ENCODE measurements at places on chromosomes 13 and 19.

GRCh38 chr19:53894707-53895106, 12.7 kb downstream of the PRKCG start:
- no peak for DNase-seq

GRCh38 chr13:51912511-51913225, 50.9 kb downstream of the CCDC70 start:
- no peak for DNase-seq

- no peak for DNase-seq
These were observed 2.0 kb downstream of the KLK7 start for GRCh38 chr19:50981587-50982146.

- no peak for DNase-seq
These were observed 3.5 kb upstream of the C19orf85 start for GRCh38 chr19:55468054-55468393.

DNA sequence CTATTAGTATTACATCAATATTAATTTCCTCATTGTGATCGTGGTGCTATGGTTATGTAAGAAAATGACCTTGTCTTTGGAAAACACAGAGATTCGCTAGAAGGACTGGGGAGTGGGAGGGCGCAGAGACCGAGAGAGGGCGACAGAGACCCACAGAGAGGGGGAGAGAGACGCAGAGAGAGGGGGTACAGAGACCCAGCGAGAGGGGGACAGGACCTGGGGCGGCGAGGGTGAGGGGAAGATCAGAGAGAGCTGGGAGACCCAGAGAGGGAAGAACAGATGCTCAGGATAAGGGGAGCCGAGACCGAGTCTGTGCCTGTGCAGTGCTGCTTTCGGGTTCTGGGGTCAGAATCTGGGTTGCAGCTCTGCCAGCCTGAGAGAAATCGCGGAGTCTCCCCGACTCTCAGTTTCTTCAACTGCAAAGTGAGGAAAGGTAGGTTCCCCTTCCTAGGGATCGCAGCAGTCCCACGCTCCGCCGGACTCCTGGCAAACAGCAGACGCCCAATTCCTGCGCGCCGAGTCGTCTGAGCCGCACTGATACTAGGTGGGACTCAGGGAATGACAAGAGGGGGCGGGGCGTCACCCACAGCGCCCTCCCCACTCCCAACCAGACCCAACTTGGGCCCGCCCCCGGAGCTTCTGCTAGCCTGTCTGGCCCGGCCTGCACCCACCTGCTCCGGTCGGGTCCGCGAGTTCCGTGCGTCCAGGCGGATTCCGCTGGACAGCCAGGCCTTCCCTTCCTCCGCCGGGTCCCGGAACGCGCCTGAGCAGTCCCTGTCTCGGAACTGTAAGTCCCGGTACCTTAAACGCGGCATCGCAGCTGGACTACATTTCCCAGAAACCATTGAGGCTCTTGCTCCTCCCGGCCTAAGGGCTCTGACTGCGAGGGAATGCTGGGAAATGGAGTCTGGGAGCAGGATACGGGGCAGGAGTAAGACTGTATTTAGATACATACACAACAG, 15.3 kb downstream of the IZUMO2 start:
- peak; percentile 56 for DNase-seq

GRCh38 chr19:38691938-38692457, 44.5 kb downstream of the ACTN4 start:
- no peak for DNase-seq

GRCh38 chr19:30235946-30236345, 136.2 kb upstream of the ZNF536 start:
- DNase-seq: no peak

DNA sequence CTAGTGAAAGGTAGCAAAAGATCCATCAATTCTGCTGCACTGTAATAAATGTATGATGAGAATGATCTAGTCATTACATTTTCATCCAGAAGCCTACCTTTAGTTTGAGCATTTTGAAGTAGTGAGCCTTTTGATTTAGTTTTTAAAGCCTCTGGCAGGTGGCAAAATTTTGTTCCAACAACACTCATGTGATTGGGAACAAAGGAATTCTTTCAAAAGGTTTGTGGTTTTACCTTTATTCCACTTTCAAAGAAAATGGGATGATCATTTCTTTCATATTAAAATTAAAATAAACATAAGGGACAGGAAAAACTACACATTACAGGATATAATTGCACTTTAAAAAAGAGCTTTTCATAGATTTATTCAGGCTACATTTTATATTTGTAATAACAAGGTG, 260.2 kb downstream of the DACH1 start:
- DNase-seq: no peak

GRCh38 chr13:110560601-110561343, 750 bp downstream of the RAB20 start:
- no peak for DNase-seq

DNA sequence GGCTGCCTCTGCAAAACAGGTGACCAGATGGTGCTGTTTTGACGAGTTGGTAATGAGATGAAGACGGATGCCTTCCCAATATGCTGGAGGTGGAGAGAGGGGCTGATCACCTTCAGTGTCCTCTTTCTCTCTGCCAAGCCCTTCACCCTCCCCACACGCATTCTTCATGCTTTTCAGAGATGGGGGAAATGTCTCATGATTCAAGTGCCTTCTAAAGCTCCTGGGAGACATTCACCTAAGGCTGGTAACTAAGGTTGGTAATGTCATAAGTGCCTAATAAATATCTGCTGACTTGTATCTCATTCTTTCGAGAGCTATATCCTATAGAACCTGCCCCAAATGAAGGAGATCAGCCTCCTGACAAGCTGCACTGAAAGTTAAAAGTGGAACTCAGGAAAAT, 86.2 kb upstream of the MBNL2 start:
- DNase-seq: no peak

- DNase-seq: peak; percentile 96
These were observed 220.9 kb downstream of the FOXO1 start for GRCh38 chr13:40445557-40445990.

DNA sequence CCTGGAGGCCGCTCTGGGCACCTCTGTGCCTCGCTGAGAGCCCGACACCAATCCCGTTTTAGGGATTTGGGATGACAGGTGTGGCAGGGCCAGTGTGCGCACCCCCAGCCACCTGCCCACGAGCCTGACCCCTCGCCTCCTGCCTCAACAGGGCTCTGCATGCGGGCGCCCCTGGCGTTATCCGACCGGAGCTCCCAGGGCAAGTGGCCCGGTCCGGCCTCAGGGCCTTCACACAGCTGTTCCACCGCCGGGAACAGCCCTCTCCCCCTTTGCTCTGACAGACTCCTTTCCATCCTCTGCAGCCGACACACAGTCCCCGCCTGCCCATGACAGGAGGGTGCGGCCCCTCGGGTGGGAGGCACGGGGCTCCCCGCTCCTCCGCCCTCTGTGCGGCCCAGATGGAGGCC, 7.1 kb upstream of the WDR18 start:
- DNase-seq: no peak

DNA sequence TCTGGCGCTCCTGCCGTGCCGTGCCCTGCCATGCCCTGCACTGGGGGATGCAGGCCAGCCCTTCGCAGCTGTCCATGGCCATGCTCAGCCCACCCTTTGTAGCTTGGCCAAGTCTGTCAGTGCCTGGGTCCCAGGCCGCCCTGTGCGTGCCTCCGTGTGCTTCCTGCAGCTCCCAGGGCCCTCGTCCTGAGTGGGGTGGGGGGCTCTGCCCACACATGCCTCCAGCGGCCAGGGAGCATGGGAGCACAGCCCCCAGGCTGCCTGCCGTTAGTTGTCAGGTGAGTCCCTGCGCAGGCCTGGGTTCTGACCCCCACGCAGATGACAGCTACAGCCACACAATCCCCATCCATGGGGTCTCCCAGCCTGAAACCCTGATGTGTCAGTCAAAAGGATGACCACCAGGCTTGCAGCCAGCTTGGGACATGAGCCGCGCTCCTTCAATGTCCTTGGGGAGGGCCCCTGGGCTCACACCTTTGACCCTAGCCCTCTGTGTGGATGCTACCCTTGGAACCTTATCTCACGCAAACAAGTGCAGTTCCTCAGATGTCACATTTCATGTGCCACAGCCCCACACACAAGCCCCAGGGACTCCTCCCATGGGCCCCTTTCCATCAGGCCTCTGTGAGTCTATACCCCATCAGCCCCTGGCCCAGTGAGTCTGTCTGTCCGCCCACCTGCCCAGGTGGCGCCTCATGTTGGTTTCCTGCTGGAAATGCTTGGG, 24.5 kb downstream of the TMED1 start:
- no peak for DNase-seq

DNA sequence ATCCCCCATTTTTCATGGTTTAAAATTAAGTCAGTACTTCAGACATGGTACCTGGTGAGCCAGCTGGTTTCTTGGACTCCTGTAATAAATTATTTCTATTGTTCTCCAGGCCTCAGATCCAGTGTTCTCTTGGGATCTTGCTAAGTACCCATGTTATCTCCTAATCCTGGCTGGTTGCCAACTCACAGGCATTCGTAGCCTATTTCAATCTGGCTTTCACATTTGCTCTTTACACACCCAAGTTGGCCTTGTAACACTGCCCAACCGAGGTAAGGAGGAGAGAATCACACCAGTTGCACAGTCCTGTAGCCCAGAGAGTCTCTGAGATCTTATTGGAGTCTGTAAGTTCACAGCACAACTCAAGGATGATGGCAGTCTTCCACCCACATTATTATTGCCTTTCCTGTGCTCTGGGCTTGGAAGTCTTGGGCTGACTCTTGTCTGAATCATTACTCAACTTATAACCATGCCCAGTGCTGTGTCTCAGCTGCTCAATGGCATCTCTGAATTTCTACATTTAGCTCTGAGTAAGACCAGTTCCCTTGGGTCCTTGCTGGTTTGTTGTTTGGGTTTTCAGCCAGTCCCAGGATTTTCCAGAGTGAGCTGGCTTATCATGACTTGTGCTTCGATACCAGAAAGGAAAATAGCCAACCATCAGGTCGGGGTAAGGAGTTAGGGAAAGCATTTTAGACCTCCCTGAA, 76.6 kb upstream of the KLF12 start:
- DNase-seq: no peak

GRCh38 chr19:33393286-33394005, 19.9 kb downstream of the CEBPG start:
- no peak for DNase-seq

GRCh38 chr13:95862408-95862807, 185.5 kb downstream of the DNAJC3 start:
- no peak for DNase-seq

DNA sequence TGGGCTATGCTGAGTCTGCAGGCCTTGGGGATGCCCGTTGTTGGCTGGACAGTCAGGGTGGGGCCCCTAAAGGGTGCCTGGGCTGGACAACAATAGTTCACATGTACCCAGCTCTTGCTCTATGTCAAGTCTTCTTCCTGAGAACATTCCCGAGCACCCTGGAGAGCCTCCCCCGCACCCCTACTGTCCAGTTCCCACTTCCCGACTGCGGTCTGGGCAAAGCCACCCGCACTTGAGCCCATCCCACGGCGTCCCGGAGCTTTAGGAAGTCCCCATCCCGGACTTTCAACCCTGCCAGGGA, 1.1 kb upstream of the MPND start:
- no peak for DNase-seq

- no peak for DNase-seq
These were observed 245.2 kb downstream of the DLEU7 start for GRCh38 chr13:50598338-50598737.

DNA sequence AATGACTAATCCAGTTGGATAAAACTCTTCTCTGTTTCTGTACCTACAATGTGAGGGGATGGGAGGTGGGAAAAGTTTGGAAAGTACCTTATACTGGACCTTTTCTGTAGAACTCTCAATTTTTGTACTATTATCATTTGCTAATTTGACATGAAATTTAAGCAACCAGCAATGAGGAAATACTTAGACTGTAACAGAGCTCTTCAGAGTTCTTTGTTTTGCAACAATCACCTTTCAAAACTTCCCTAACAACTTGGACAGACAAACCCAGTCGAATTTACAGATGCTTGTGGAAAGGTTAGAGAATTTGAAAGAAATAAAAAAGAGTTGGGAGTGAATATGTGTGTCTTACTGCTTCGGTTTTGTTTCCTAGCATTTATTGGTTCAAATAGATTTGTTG, 16.8 kb downstream of the KBTBD7 start:
- DNase-seq: no peak

DNA sequence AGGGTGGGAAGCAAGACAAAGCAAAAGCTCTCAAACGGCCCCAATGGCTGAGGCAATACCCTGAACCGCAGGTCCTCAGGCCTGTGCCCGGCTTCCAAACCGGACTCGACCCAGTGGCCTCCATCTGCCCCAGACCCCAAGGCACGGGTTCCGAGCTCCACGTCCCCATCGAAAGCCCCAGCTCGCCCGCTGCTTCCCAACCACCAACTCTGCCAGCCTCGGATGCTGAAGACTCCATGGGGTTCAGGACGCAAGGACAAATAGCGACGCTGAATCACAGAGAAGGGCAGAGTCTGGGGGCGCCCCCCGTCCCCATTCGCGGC, 559 bp downstream of the POLR2E start:
- no peak for DNase-seq

- no peak for DNase-seq
These were observed 9.5 kb upstream of the AMER2 start for GRCh38 chr13:25181597-25181996.

DNA sequence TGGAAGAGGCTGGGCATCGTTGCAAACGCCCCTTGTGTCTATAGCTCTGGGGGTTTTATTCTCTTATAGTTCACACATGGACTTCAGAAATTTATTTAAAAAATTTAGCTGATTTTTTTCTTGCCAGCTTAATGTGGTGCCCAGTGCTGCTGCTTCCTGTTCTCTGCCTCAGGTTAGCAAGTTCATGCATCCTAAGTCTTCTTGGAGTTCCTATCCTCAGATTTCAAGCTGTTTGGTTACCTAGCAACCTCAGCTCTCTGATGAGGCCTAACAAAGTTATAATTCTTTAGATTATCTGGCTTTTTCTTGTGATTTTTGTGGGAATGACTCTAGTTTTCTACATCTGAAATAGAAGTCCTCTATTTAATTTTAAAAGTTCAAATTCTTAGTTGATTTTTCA, 250.9 kb downstream of the MAB21L1 start:
- no peak for DNase-seq

- no peak for DNase-seq
These were observed 11.8 kb downstream of the LINGO3 start for GRCh38 chr19:2296141-2296540.

GRCh38 chr13:34172048-34172447, 354.1 kb downstream of the RFC3 start:
- no peak for DNase-seq

DNA sequence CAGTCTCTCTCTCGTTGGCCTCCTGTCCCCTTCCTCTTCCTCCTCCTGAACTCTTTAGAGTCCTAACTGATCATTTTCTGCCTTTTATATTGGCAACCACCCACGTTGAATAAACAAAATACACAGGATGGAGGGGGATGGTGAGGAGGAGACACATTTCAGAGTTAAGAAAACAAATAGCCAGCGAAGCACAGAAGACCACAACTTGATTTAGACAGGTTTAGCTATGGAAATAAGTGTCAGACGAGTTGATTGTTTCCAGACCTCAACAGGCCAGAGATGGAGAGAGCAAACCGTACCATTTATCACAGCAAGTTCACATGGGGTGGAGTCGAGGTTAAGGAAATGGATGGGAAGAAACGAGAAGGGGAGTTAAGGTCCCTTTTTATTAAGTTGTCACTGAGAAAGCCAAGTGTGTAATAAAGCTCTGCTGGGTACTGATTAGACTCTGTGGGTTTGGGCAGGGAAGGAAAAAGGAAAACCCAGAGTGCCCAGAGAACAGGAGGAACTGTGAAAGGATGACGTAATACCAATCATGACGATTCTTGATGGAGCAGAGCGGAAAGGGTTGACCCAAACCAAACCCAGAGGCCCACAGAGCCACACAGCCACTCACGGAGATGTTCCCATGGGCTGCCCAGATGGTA, 11.1 kb upstream of the SERP2 start:
- no peak for DNase-seq

Data from glomerular endothelial cell (primary cell).